ENCODE measurements at places on chromosomes 5 and 9.

- DNase-seq = no peak
Observed at GRCh38 chr5:159902444-159903121, 13.7 kb upstream of the ADRA1B start.

DNA sequence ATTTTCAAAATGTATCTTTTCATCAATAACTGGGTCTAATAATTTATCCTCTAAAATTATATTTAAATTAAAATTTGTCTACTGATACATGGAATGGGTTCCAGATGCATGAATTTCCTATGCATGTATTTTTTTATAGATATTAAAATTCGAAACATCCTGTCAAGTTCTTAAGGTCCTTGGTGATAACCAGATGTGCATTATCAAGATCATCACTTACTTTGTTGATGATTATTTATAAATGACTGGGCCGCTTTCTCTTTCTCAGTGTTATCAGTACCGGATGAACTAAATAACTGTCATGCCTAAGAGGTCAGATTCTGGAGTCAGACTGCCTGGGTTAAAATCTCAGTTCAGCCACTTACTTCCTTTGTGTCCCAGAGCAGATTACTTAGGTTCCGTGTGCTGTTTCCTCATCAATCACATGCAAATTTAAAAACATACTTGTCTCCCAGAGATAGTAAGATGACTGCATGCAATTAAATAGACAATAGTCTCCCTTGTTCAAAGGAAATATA, 124.3 kb downstream of the TEX10 start:
- no peak for DNase-seq

DNA sequence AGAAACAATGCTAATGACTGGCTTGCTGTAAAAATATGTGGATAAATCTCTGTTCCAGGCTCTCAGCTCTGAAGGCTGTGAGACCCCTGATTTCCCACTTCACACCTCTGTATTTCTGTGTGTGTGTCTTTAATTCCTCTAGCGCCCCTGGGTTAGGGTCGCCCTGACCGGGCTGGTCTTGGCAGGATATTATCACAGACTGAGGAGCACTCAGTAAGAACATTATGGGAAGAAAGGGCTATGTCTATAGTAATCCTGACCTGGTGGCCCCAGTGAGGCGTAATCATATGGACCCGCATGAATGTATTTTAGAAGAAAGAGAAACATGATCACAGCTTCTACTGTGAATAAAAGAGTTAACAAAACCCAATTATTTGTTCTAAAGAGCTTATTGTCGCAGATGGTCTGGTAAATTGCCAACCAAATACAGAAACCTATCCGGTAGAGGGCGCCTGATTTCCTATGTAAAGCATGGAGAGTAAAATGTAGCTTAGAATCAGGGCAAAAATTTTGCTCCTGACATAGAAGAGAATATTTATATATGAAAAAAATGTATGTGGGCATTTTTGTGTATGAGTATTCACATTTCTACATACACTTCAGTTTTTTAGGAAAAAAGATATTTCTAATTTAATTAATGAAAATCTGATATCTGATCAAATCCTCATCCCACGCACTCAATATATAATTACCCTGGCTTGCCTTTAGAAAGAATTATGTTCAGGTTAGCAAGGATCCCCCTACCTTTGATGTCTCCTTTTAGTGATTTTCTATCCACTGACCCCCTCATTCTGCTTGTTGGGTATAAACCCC, 5.8 kb upstream of the IFNA1 start:
- DNase-seq = peak; percentile 40

DNA sequence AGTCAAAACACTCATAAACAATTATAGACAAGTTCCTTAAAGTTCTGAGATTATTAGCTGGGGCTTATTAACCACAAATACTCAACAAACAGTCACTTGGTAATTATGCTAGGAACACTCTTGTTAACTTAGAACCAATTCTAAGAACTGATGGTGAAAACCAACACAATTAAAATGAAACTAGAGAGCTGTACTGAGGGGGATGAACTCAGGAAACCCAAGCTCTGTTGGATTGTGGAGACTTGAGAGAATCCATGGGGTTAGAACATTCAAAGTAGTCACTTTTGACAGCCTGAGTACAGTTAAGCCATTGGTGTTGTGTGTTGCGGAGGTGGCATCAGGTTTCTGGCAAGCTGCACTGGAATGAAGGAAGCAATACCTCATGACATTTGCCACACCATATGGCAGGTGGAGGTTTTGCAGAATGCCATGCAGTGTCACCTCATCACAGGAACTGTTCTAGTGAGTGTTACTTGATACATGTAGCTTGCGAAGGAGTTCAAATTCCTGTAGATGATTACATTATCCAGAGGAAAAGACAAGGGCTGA, 480.9 kb upstream of the CD180 start:
- no peak for DNase-seq

- no peak for DNase-seq
Observed at GRCh38 chr5:12965804-12966203, 978.7 kb downstream of the DNAH5 start.

GRCh38 chr9:129008986-129009583, 19.0 kb downstream of the SH3GLB2 start:
- DNase-seq = no peak

- DNase-seq = no peak
Observed at GRCh38 chr5:32541241-32541640, 44.1 kb upstream of the SUB1 start.

DNA sequence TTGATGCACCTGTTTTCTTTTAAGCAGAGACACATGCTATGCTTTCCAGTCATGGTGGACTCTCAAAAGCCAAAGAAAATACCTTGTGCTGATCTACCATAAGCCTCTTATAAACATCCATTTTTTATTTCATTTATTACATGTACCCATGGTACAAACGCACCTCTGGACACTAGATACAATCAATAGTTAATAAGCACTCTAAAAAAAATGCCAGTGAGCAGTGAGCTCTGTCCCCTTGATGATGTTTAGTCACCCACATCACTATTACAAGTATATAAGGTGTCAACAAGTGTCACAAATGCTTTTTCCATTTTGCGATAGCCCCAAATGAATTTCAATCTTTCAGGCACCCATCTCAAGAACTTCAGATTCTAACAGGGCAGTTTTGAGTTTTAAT, 5.9 kb downstream of the KLF4 start:
- no peak for DNase-seq

GRCh38 chr5:66143473-66144073, 527 bp upstream of the SREK1 start:
- DNase-seq = no peak

GRCh38 chr5:45288746-45289145, 407.4 kb downstream of the HCN1 start:
- no peak for DNase-seq

- no peak for DNase-seq
Observed at GRCh38 chr9:136646827-136647711, 15.6 kb upstream of the EGFL7 start.

DNA sequence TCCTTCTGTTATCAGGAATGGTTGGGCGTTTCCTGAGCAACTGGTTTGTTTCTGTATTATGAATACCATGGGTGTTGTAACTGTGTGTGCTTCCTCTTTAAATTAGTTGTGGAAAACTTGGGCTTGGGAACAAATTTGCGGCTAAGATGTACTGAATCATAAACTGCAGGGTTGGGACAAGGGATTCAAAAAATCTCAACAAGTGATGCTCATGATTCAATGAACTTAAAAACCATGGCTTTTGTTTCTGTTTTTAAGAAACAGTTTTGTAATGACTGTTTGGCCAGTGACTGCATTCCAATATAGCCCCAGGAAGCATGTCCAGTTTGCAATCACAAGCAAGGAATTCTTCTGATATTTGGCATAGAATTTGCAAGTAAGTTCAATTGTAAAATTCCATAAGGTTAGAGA, 657.5 kb upstream of the WWC1 start:
- DNase-seq = no peak

- DNase-seq = no peak
Observed at GRCh38 chr5:56251440-56251839, 18.3 kb upstream of the ANKRD55 start.

DNA sequence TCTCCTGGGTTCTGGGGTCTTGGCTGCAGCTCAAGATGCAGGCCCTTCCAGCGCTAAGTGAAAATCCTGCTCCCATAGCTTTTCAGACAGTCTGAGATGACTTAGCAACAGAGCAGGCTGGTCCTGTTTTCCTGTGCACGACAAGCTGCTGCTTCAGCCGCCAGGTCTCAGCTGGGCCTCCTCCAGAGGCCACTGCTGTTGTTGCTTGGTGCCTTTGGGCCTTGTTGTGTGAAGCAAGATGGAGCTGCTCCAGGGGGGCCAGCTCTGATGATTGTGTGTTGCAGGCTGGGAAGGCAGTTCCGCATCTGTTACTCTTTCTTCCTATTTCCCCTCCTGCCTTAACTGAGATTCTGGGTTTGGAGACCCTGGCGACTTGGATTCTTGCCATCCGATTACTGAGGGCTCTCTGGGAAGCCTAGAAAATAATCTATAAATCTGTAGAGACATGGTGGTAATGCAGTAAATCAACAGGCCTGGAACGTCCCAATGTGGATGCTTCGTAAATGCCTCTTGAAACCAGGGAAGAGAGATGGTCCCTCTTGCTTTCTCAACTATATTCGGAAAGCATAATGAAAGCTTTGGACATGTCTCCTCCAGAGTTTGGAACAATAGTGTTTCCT, 3.2 kb downstream of the MAP1B start:
- no peak for DNase-seq

DNA sequence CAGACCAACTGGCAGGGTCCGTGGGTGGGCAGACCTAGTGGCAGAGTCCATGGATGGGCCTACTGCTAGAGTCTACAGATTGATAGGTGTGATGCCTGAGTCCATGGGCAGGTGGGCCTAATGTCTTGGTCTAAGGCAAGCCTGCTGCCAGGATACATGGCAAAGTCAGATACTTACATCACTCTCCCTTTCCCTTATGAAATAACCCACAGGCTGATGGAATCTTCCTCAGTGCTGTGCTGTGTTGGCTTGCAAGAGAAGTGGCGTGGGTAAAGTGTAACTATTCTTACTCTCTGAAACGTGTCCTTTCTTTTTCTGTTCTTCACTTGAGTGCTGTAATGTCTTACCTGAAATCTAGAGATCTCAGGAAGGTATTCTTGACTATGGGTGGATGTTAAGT, 67.3 kb upstream of the ADRB2 start:
- no peak for DNase-seq

DNA sequence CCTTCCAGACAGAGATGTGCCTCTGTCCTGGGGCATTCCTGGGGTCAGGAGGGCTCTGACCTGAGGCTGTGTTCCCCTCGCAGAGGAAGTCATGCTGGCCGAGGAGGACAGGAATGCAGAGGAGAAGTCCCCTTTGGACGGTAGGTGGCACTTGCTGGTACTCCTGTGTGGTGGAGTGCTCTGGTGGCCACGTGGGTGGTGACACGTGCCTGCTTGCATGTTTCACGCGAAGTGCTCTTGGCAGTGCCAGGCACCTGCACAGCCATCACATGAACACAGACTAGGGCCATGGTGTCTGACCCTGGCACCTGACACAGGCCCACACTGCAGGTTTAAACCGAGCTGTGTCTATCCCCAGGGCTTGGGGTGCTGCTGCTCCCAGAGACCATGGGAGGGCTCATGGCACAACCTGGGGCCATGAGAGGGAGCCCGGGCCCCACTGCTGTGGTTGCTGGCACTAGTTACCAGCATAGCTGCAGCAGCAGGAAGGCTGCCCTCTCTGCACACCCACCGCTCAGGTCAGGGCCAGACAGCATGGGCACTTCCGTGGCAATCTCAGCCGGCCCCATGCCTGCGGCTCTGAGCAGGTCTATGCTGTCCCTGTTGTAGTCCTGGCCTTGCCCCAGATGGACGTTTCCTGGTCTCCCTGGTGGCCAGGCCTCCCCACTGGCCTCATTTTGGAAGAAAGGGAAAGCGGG, 79.3 kb downstream of the CACNA1B start:
- no peak for DNase-seq

GRCh38 chr5:110716247-110717245, 9.9 kb downstream of the TMEM232 start:
- DNase-seq = no peak

- DNase-seq = no peak
Observed at GRCh38 chr9:26971721-26972120, 15.5 kb downstream of the IFT74 start.

DNA sequence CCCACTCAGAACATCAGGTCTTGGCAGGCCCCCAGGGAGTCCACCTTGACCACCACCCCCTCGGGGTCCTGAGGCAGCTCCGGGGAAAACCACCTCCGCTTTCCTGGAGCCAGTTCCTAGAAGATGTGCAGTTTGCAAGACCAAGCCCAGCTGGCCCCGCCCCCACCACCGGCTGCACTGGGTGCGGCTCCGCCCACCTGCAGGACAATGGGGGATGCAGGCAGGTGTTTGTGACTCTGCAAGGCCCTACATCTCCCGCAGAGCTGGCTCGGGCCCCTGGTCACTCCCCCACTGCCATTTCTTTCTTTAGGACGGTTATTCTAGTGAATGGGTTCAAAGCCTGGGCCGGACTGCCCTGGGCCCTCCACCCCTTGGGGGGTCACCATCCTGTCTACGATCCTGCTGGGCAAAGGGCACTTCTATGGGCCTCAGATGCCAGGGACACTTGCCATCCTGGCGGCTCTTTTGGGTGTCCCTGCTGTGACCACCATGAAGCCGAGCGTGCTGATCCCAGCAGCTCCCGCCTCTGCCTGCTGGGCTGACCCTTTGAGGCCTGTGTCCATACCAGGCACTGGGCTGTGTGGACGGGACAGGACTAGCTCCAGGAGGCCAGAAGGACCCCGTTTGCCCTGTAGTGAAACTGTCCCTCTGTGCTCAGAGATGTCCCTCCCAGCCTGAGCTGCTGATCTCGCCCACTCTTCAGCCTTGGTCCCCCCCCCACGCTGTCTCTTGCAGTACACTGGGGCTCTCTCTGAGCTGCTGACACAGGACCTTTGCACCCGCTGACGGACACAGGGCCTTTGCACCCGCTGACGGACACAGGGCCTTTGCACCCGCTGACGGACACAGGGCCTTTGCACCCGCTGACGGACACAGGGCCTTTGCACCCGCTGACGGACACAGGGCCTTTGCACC, 5.9 kb upstream of the NACC2 start:
- DNase-seq = no peak

DNA sequence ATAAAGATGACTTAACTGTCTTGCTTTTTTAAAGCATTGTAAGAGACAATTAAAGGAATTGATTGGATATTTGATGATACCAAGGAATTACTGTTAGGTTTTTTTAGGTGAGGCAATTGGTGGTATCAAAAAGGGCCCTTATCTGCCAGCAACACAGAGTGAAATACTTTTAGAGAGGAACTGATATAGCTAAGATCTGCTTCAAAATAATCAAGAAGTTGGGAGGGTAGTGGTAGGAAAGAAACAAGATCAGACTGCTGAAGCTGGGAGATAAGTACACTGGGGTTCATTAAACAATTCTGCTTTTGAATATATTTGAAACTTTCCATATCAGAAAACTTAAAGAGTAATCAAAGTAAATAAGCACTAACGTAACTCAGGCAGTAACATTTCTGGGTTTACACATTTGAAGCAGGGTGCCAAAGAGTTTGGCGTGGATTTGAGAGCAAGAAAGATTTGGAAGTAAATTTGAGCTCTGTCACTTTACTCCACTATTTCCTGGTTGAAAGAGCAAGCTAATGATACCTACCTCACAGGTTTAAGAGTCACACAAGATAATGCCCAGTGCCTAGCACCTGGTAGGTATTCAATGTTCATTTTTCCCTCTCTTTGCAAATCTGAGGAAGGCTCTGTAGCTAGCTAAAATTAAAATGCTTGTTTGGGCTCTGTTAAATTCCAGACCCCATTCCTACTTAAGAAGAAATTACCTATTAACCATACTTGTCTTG, 6.9 kb downstream of the ERMP1 start:
- DNase-seq = no peak

GRCh38 chr9:114855488-114855887, 49.6 kb upstream of the TNFSF15 start:
- no peak for DNase-seq

- no peak for DNase-seq
Observed at GRCh38 chr9:10032166-10032565, 580.6 kb downstream of the PTPRD start.

Measured in activated T-cell treated with anti-CD3 and anti-CD28 coated beads for 4 hours (primary cell).